ENCODE measurements at places on chromosomes 6 and 20.

DNA sequence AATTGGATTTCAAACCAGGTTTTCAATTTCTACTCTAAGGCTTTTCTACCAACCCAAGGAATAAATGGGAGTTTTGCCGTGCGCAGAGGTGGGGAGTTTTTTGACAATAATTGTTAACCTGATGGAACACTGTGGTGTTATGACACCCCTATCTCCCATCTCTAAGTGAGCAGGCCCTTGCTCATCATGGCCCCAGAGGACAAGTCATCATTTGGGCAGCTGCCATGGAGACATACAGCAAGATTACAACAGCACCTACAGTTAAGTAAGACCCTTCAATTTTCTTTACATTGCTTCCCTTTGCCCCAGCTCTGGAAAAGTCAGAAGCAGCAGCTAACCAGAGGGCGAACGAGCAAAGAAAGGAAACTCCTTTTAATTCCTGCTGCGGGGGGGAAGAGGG, 54.3 kb downstream of the ADGRF5 start:
- DNase-seq: no peak

GRCh38 chr6:125957845-125958244, 1.3 kb downstream of the HINT3 start:
- no peak for DNase-seq

- peak; percentile 21 for DNase-seq
These were observed 68.0 kb downstream of the CYP39A1 start for GRCh38 chr6:46584586-46584985.

DNA sequence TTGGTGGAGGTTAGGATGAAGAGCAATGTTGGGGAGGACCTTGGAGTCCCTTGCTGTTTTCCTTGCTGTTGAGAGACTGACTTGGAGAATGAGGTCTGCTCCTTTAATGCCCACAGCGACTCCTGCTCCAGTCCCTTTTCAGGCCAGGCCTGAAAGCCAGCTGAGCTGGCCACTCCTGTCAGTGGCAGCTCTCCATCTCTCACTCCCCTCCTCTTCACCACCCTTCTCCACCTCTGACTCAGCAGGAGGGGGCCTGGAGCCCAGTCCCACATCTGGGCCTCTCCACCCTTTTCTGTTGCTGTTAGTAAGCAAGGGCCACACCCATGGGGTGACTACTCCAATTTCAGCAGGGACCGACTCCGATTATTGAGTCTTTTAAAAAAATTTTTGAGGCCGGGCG, 2.2 kb downstream of the SNX21 start:
- no peak for DNase-seq

- no peak for DNase-seq
These were observed 12.0 kb downstream of the GATA5 start for GRCh38 chr20:62463651-62464424.

DNA sequence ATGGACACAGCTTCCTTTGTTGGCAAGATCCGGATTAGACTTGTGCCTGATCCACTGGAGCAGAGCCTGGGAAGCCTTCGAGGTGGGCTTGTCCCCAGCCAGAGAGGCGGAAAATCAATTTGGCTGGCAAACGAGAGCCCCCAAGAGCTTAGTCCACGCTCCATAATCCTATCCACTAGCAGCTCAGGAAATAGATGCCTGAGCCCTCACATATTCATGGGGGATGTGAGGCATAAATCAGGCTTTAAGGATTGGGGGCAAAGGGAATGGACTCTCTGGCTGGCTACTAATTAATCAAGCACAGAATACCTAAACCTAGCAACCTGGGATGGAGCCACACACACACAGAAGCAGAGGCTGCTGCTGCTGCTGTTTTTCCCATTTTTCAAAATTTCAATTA, 137.9 kb downstream of the PKHD1 start:
- DNase-seq: no peak

DNA sequence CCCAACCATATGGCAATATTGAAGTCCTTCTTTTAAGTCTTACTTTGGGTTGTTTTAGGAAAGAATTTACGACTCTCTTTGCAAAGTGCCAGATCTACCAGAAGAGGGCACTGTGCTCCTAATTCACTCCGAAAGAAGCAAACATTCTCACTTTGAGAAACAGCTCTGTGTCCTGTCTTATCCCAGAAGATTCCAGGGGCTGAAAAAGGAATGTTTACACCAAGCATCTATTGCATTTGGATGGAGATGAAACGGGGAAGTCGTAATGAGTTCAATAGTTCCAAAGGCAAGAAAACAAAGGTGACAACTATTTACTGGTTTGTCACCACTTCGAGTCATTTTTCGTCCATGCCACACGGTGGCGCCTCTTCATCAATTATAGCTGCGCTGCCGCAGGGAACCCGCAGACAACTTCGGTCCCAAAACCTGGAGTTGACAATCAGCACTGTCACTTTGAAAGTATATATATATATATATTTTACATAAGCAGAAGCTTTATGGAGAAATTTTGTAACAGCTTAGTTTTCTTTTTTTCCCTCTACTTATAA, 121.6 kb downstream of the MOXD1 start:
- DNase-seq: peak; percentile 21

GRCh38 chr6:11766589-11767450, 11.8 kb downstream of the ADTRP start:
- DNase-seq: peak; percentile 99

DNA sequence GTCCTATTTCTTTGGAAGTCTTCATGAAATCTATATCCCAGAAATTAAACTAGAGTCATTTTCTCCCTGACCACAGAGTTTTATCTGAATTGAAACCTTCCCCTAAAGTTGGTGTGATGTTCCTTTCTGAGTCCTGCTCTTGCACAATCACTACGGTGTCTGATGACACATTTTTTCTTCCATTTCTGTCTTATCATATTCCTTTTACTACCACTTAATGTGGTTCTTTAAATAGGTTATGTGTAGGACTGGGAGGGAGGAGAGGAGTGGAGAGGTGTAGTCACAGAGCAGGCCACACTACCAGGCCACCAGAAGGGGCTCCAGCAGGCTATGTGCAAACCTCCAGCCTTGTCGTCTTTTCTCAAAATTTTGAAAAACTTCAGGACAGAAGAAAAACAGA, 39.7 kb upstream of the ATXN1 start:
- no peak for DNase-seq

DNA sequence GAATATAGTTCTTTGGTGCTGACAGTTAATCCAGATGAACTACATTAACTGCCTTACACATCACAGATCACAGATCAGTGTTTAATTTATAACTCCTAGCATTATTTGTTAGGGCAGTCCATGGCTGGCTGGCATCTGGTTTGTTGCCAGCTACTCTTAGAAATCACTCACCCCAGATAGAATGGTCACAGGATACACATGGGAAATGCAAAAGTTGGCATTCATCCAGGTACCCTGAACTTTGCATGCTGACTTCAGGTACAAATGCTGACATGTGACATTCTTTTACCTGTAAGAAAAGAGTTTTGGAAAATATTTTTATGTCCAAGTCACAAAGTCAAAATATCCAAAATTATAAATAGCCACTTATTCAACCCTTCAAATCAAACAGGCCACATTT, 20.2 kb downstream of the FBXL4 start:
- DNase-seq: no peak

- no peak for DNase-seq
These were observed 26.4 kb downstream of the MAP3K4 start for GRCh38 chr6:161017766-161018564.

DNA sequence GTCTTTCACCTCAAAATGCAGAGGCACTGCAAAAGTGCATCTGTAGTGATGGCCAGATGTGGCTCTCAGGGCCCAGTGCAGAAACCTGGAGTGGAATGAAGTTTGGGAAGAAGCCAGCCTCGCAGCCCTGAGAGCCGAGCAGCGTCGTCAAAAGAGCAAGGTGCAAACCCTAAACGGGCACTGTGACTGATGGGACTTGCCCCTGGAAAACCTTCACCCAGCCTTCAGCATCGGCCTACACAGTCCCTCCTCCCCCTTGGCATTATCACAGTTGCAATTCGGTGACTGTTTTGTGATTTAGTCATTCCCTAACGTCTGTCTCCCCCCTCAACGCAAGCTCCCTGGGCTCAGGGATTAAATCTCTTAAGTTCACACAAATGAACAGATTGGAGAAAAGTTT, 38.6 kb downstream of the TAF4 start:
- DNase-seq: peak; percentile 20

- DNase-seq: no peak
These were observed 35.8 kb upstream of the BHLHE23 start for GRCh38 chr20:63042448-63043071.

- DNase-seq: no peak
These were observed 72.8 kb downstream of the MAP3K5 start for GRCh38 chr6:136719280-136720044.

DNA sequence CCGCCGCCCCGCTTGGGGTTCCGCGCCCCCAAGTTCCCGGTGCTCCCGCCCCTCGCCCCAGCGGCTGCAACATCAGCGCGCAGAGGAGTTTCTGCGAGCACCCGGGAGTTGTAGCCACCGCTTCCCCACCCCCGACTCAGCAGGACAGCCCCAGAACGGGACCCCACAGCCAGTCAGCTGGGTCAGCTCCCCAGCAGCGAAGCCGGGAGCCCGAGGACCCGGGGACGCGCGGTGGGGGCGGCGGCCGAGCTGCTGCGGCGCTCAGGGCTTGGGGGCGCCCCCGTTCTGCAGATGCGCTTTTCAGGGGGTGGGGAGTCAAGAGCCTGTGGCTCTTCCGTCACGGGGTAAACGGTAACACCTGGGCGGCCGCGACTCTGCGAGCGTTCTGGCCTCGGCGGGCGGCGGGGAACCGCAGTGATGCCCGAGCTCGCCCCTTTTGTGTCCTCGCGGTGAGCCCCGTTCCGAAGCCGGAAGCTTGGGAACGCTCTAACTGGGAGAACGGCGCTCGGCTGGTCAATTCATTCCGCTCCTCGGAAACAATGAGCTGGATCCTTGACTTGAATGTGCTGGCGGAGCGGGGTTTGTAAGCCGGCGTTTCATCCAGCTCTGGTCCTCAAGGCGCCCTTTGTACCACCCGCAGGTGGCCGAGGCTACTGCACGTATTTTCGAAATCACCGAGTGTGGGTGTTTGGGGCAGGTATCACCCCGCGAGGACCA, 774 bp downstream of the PLEKHG1 start:
- peak; percentile 50 for DNase-seq

GRCh38 chr6:1230281-1230680, 81.6 kb upstream of the FOXQ1 start:
- no peak for DNase-seq

DNA sequence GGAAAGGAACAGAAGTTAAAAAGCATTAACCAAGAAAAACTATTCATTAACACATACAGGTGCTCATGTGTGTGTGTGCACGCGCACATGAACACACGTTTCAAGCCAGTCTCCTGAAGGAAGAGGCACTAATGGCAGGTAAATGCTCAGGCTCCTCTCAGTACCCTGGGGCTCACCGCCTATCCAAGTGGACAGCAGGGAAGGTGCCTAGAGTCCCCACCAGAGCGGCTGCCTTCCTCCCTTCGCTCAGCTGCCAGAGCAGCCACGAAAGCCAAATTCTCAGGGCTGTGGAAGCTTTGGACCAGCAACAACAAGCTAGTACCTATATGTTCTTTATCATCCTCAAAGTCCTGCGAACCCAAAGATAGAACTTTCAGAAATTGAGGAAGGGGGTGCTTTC, 42.6 kb downstream of the PLCG1 start:
- DNase-seq: no peak

DNA sequence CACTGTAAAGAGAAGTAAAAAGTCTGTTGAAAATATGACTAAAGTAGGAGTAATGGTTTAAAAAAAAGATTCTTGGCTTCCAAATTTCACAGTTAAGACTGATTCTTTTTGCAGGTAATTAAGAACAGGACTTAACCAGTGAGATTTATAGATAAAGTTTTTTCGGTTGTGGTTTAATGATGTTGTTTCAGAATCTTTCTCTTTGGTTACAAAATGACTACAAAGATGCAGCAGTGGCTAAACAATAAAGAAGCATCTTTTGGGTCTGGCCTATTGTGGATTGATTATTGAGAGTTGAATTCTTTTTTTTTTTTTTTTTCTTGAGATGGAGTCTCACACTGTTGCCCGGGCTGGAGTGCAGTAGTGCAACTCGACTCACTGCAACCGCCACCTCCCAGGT, 109.7 kb downstream of the AKAP7 start:
- no peak for DNase-seq

DNA sequence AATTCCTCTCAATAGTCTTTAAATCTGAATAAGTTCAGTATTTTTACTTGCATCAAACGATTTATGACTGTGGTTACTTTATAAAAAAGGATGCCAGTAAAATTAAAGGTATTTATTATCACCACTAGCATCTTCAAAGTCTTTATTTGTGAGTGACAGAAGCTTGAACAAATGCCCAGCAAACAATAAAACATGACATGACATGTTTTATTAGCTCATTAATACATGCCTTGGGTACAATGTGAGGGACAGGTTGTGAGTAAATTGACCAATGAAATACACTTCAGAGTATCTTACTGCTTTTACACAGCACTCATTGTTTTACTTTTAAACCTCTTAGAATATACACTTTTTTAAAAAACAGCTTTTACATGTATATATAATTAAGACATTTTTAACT, 113.4 kb upstream of the BEND3 start:
- no peak for DNase-seq

DNA sequence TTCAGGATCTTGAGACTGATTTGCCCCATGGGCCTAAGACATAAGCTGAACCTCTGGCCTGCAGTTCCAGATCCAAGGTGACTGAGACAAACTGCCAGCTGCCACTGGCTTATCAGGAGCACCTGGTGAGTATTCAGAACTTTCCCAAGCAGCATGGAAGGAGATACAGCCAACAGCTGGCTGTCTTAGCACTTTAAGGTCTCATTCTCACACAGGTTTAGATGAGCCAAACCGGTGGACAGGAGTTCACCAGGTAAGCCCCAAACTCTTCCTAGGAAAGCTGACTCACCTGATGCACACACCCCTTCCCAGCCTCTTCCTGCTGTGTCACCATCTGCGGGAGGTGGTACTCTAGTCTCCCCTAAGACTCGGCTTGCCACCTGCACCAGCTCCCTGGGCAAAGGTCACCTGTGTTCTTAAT, at the start of gene BANF2:
Gene BANF2 (plus strand): TSS at position 36 of the 421 bp plus-strand sequence. CDS start 25,060 bp downstream, outside the sequence.
- DNase-seq: no peak

GRCh38 chr6:87182321-87182720, 27.0 kb downstream of the ZNF292 start:
- DNase-seq: no peak

- no peak for DNase-seq
These were observed 674.6 kb upstream of the AGPAT4 start for GRCh38 chr6:161948462-161948861.

DNA sequence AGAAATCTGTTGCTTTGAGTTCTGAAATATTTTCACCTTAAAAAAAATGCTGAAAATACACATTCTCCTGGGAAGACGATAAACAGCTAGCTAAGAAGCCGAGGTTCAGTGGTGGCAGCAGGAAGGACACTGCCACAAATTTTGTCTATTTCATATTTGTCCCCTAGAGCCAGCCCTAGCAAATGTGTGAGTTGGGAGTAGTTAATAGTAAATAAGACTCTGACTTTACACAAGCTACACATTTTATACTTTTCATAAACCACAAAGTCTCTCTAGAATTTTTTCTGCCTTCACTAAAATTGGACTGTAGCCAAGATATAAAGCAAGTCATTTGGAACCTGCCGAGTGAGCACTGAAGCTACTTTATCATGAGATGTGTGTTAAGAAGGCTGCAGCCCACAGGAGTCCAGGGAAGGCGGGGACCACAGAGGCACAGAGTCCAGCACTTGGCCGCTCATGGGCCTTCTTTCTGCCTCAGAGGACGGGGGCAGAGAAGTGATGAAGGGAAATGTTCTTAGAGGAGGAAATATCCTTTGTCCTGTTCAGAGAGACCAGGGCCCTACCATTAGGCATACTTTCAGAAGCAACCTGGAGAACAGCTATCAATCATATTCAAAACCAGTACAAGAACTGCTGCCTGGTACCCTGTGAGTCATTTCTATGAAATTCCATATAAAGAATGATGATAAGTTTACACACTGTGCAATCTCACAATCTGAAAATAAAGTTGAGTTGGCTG, 241.7 kb upstream of the TAB2 start:
- DNase-seq: no peak
